ENCODE measurements at places on chromosomes 6 and 20.

DNA sequence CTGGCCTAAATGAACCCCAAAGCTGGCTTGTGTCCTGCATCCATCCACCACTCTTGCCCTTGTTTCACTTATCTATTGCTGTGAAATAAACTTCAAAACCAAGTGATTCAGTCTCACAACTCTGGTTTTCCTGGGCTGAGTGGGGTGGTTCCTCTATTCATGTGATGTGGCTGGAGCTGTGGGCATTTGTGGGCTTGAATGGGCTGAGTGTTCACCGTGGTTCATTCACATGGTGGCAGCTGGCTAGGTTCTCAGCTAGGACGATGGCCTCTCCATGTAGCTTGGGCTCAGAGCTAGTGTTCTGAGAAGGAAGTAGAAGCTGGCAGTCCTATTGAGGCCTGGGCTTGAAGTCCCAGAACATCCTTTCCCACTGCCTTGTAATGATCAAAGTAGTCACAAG is 30.4 kb downstream of the FKBP1A start:
- no peak for DNase-seq

DNA sequence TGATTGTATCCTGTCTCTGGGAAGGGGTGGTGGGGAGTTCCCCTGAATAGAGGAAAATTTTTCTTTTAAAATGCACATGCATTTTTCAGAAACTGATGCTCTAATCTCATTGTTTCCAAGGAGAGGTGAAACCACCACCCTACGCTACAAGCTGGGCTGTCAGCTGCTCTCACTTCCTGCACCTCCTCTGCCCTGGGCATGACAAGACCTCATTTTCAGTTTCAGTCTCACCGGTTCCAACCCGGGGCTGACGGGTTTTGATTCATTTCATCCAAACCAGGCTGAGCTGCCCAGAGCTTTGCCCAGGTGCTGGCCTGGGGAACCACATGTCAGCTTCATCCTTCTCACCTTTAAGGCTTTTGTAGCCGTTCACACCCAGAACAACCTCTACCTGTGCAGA is 99.7 kb downstream of the EYA2 start:
- no peak for DNase-seq

- no peak for DNase-seq
These were observed 4.5 kb downstream of the FLRT3 start for GRCh38 chr20:14332866-14333265.

GRCh38 chr6:11236076-11236750 is 3.7 kb upstream of the NEDD9 start:
- no peak for DNase-seq

- DNase-seq = no peak
These were observed 19.1 kb downstream of the VSTM2L start for GRCh38 chr20:37922016-37922415.

- no peak for DNase-seq
These were observed 11.6 kb downstream of the AKIRIN2 start for GRCh38 chr6:87690441-87690840.

DNA sequence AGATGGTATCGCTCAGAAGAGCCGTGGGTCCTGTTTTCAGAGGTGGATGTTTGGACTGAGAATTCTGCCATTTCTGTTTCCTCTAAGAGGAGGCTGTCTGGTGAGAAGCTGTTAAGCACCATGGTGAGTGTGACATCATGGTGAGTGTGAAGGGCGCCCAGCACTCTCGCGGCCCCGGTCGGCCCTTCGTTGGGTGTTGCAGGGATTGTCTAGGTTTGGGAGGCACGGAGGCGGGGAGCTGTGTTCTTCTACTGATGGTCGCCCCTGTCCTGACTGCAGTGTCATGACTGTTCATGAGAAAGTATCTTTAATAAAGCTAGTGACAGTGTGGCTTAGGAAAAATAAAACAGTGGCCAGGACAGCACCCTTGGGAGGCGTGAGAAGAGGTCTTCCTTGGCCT is 70.4 kb downstream of the NOL4L start:
- no peak for DNase-seq

GRCh38 chr20:46154305-46154704 is 36.2 kb downstream of the CD40 start:
- DNase-seq = no peak

- peak; percentile 93 for DNase-seq
These were observed 2.0 kb downstream of the CEBPB start for GRCh38 chr20:50192364-50193198.

DNA sequence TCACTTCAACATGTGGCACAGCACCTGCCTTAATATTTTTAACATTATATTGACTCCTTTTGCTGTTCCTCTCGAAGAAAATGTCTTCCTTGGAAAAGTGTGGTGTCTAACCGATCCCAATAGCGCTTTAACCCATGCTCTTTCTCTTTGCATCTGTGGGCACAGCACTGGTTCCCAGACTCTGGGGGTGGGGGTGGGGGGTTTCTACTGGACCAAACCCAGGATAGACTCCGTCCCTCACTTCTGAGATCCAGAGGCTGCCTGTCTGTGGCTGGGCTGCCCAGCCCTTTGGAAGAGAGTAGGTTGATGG is 3.9 kb upstream of the ZNF292 start:
- DNase-seq = no peak

DNA sequence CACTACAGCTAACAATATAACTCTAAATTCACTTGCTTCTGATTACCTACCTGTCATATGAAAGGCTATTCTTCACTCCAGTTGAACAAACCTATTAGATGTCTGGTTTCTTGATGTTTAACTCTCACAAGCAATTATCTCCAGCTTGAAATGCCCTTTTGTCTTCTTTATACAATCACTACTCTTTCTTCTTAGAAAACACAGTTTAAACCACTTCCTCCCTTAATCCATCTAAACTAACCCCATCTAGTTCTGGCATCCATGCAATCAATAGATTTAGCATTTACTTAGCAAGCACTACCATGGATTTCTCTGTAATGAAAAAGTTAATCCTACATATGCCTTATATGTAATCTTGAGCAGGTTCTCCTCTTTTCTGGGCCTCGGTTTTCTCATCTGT is 127.3 kb downstream of the ATXN1 start:
- DNase-seq = no peak

DNA sequence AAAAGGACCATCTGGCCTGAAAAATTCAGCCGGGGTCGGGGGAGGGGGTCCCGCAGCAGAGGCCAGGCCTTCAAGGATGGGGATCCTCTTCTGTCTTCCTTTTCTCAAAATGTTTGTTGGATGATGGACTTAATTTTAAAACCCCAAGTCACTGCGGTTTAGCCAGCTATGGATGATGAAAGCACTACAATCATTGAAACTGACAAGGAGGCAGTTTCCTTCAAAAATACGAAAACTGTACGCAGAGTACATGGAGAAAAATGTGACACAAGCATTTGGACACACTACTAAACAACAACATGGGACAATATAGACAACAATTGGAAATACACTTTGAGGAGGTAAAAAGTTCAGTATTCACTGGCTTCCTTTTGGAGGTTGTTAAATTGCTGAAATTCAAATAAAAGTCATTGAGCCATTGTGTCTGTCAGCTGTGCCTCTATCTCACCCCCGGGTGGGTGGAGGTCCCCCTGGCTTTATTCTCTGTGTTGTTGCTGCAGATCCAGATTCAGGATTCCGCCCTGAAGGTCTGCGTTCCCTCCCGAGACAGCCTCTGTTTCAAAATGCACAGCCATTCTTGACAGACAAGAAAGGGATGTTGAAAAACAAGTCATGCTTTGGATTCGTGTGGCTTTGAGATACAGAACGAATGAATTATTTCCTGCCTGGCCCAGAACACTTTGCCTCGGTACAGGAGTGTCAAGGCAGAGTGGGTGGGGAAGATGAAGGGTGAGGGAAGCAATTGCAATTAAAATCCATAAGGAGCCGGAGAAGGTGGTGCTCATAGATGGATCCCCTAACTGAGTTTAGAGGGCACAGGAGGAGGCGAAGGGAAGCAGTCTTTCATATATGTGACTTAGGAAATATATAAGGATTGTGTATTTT is 118.2 kb downstream of the TTLL2 start:
- no peak for DNase-seq

GRCh38 chr20:24767623-24768100 is 181.4 kb upstream of the CST7 start:
- DNase-seq = no peak

- no peak for DNase-seq
These were observed 169.6 kb downstream of the MTHFD1L start for GRCh38 chr6:151034825-151035781.

- peak; percentile 33 for DNase-seq
These were observed 986.2 kb upstream of the CITED2 start for GRCh38 chr6:140360651-140361050.
